SW 1271 (cell line): ENCODE measurements at places on chromosomes 3 and 15.

DNA sequence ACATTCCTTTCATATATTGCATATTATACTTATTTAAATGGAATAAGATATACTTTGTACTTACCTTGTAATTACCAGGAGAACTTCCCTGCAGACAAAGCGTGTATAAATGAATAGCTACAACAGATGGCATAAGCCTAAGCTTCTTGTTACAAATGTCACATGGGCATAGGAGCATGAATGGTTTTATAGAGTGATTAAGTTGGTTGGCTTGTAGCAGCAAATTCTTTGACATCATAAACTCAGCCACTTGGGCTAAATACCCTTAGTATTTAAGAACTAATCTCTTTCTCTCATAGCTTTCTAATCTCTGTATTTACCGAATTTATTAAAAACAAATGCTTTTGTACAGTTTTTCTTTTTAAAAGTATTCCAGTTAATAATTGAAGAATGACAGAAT is at the start of gene UBAP1L:
Gene UBAP1L (minus strand): TSS at position 115 of the 400 bp plus-strand sequence. CDS start 8,985 bp downstream, outside the sequence.
- DNase-seq = no peak

GRCh38 chr3:43515208-43515917 is 106.4 kb downstream of the ANO10 start:
- no peak for DNase-seq

DNA sequence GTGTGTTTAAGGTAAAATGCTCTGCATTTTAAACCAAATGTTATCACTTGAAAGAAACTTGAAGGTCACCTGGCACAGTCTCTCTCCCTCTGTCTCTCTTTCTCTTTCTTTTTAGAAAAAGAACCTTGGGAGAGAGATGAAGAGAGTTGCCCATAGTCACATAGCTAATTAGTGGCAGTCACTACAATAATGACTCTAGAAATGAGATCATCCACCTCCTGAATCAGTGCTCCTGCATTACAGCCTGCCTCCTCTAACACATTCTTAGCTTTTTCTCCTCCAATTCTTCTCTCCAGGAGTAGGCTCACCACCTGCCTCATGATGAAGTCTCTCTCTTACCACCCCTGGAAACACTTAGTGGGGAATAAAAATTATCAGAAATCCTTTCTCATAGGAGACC is 2.5 kb downstream of the MYH15 start:
- DNase-seq = no peak

- no peak for DNase-seq
These were observed 25.9 kb downstream of the TBC1D2B start for GRCh38 chr15:78051596-78051995.

- no peak for DNase-seq
These were observed 2.7 kb downstream of the RFTN1 start for GRCh38 chr3:16510620-16511319.

GRCh38 chr15:39332846-39333245 is 248.0 kb upstream of the THBS1 start:
- DNase-seq = no peak

GRCh38 chr3:13858768-13859520 is 20.9 kb downstream of the WNT7A start:
- DNase-seq = no peak

DNA sequence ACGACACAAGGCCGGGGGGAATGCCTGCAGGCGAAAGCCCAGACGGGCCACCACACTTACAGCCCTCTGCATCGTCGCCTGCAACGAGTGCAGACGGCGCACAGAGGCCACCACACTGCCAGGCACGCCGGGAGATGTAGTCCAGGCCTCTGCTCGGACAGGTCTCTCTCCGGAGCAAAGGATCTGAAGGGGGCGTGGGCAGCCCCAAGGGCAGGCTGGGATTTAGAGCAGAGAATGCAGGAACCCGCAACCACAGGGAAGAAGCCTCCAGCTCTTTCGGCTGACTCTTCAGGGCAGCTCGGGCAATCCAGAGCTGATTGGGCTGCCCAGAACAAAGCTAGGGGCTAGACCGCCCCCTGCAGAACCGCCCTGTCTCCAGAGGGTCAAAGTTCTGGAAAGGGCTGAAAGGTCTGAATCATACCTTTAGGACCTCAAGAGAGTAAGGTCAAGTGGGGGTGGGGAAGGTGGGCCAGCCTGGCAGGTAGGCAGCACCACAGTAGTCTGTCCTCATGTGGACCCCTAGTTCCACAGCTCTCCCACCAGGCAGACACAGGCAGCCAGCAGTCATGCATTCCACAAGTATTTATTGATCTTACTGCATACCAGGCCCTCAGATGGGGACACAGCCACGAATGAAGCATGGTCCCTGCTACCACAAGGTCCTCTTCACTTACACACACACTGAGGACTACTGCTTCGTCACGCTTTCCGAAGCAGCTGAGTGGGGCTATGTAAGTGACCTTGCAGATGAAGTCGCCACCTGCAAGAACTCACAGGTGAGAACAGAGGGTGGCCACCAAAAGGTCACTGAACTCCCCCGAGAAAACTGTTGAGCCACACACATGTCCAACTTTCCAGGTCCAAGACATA is at the start of gene AMT:
Gene AMT (minus strand): TSS at position 95 of the 870 bp plus-strand sequence. CDS start 23 bp downstream, at position 72.
- DNase-seq = no peak

- no peak for DNase-seq
These were observed 91.3 kb downstream of the UACA start for GRCh38 chr15:70672081-70672480.

DNA sequence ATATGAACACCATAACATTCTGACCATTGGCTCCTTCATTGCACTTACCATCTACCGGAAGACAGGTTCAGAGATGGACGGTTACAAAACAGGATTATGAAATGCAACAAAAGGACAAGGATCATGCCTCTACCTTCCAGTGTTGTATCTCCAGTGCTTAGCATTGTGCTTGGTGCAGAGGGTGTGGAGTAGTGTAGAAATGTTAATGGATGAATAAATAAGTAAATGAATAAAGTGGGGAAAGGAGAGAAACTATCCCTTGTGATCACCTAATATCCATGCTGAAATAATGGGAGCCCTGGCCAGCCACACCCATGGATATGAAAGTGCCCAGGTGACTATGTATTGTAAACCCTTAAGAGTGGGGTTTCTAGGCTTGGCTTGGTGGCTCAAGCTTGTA is 344.8 kb upstream of the LMCD1 start:
- no peak for DNase-seq

- no peak for DNase-seq
These were observed 3.7 kb upstream of the LSG1 start for GRCh38 chr3:194675680-194676079.

DNA sequence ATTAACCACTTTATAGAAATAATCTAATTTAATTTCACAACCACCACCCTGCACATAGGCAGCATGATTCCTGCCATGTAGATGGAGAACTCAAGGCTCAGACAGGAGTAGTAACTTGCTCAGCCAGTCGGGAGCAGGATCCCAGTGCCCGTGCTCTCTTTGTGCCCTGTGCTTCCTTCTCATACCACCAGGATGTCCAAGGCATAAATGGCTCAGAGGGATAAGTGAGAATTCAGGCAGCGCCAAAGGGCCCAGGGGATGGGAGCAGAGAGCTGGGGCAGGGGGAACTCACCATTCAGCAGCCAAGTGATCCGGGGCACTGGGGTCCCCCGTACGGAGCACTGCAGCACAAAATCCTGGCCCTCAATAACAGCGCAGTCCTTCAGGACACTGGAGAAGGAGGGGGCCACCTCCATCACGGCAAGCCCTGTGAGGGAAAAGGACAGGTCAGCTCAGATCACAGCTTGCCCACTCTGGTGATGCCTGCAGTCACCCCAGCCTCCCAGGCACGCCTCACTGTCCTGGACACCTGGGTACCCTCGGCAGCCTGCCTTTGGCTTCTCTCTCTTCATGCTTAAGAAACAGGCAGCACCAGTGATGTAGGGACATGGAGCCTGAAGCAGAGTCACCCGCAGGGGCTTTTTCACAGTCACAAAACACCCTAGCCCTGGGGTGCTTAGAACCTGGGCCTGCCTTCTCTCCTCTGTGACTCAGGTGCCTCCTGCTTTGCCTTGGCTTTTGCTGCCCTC is 141.0 kb upstream of the HACD2 start:
- no peak for DNase-seq

- peak; percentile 5 for DNase-seq
These were observed 51.6 kb downstream of the TP53BP1 start for GRCh38 chr15:43441316-43441715.

DNA sequence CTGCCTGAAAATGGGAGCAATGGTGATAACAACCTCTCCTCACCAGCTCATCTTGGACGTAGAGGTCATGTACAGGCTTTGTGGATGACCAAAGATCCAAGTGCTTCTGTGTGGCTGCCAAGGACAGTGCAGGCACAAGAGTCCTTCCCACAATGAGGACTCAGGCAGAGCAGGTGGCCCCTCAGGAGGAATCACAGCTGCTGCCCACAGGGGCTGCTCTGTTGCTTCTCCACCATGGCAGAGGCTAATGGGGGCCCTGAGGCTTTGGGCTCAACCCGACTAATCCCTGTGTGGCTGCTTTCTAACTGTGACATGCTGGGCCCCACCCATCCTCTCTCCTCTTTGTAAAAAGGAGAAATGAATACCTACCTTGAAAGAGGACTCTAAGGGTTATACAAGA is 58.1 kb upstream of the MRPS22 start:
- no peak for DNase-seq

DNA sequence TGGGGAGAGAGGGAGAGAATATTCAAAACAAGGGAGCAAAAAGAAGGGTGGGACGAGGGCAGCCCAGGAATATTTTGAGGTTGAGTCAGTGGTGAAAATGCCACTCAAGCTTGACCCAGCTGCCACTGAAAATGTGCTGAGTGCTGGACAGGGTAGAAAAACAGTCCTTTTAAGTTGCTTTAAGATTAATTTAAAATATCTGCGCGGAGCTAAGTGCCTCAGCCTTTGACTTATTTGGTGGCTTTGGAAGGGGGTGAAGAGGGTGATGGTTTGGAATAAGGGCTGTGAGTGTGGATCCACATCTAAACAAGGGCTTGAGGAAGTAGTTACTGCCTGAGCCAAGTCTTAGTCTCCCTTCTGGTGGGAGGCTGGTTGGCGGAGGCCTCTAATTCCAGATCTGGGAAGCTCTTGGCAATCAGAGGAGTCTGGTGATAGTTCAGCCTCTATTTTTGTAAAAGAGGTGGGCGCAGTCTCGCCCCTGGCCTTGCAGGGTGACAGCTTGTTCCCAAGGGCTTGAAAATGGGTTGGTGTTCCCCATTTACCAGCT is 280.8 kb upstream of the ROPN1 start:
- no peak for DNase-seq

DNA sequence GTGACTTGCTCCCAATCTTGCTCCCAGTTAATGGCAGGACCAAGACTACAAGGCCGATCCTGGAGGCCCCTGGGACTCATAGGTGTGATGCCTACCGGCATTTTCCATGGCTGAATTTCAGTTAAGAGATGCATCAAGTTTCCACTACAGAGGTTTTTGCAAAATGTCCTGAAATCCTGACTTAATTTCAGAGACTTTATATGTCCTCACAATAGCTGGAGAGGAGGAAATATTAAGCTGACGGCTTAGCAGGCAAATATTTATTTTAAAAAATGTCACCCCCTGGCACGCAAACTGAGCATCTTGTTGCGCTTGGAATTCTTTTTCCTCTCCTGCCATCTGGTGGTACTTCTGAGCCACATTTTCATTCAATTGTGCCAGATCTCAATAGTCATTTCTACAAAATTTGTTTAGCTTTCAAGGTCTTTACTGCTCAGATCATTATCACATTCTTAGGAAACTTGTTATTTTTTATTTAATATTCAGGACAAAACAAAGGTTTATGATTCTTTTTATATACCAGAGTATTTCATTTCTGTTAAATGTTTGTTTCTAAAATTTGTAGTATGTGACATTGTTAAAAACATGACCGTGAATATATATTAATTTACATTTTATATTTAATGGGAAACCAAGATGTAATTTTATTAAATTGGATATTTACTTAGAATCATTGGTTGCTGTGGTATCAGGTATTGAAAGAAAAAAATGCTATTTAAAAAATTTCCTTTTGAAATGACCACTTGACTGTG is 189.2 kb upstream of the THRB start:
- DNase-seq = peak; percentile 45

DNA sequence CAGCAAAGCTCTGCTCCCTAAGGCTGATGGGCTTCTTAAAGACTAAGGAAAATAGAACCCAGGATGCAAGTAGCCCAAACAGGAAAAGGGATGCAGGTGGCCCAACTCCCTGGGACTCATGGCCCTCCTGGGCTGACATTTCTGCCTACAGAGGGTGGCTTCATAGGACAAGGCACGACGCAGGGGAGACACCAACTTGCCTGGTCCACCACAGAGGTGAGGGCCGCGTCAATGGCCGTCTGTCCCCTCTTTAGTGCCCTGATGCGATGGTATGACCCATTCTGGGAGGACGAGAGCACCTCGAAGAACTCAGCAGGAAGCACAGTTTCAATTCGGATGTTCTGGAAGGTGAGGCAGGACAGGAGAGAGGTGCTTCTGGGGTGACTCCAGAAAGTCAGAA is 44.0 kb downstream of the NUP210 start:
- DNase-seq = no peak

DNA sequence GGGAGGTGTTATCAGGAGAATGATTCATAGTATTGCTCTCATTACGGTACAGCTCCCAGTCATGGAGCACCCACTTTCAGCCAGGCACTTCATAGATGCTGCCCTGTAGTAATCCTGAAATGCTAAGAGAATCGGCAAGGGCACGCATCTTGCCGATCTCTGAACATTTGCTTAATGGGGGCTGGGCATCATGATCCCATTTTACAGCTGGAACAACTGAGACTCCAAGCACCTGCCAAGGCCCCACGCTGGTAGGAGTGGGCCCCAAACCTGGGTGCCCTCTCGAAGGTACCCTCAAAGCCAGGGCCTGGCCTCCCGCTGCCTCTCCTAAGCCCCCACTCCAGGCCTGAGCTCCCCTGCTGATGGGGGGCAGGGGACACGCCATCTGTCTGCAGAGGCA is 47.3 kb downstream of the RPN1 start:
- DNase-seq = no peak

GRCh38 chr3:187665764-187666402 is 4.3 kb downstream of the SST start:
- no peak for DNase-seq

DNA sequence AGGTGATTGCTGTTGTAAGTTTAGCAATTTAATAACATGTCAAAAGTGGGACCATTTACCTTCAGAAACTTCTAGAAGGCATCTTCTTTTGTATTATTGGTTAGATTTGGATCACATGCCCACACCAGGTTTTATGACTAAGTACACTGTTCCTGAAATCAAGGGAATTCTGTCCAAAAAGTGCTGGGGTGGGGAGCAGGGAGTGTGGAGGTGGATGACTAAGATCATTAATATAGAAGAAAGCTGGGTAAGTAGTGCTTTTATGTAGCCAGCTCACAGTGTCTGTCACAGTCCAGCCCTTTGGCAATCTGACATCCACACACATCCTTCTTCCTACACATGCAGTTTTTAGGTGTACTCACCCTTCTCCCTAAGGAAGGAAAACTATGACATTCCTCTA is 120.0 kb downstream of the TMCO5A start:
- no peak for DNase-seq
